MM.1S (cell line): ENCODE measurements at places on chromosomes 5 and 9.
A peak's percentile ranks its signal among the peaks of the same experiment; 100 is the strongest.

- no peak for DNase-seq
These were observed 66.4 kb upstream of the TLE1 start for GRCh38 chr9:81755721-81756120.

- peak; percentile 79 for DNase-seq
These were observed 16.5 kb upstream of the PRSS3 start for GRCh38 chr9:33778700-33779351.

DNA sequence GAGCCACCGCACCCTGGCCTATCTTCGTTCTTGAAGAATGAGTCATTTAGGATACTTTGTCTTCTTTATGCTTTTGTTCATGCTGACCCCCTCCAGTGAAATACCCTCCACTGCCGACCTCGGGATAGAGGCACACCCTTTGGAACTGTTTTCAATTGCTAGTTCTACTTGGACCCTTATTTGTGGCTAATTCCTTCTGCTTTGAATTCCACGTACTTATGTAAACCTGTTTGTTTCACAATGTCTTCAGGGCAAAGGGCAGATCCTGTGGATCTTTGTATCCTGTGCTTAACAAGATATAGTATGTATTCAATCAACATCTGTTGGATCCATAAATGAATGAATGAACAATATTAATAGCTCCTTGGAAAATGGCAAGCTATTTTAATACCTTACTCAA is 19.6 kb upstream of the AOPEP start:
- no peak for DNase-seq

- DNase-seq, result no peak
These were observed 451.7 kb upstream of the DAP start for GRCh38 chr5:11212706-11213105.

DNA sequence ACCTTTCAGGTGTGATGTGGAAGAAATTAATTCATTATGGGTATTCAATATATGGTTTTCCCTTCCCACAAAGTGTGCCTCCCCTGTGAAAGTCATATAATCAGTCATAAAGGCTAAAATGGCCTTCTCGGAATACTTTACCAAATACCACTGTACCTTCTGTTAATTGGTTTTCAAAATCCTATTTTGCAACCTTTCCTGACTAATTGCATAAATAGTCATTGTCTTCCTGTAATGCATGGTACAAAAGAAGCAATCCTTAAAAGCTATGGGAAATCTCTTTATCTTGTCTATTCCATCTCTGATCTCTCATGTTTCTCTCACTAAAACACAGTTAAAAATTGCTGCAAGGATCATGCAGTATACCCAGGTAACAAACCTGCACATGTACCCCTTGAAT is 44.3 kb upstream of the UGCG start:
- DNase-seq, result no peak

GRCh38 chr9:83623679-83624076 is 735 bp downstream of the IDNK start:
- DNase-seq, result peak; percentile 63

DNA sequence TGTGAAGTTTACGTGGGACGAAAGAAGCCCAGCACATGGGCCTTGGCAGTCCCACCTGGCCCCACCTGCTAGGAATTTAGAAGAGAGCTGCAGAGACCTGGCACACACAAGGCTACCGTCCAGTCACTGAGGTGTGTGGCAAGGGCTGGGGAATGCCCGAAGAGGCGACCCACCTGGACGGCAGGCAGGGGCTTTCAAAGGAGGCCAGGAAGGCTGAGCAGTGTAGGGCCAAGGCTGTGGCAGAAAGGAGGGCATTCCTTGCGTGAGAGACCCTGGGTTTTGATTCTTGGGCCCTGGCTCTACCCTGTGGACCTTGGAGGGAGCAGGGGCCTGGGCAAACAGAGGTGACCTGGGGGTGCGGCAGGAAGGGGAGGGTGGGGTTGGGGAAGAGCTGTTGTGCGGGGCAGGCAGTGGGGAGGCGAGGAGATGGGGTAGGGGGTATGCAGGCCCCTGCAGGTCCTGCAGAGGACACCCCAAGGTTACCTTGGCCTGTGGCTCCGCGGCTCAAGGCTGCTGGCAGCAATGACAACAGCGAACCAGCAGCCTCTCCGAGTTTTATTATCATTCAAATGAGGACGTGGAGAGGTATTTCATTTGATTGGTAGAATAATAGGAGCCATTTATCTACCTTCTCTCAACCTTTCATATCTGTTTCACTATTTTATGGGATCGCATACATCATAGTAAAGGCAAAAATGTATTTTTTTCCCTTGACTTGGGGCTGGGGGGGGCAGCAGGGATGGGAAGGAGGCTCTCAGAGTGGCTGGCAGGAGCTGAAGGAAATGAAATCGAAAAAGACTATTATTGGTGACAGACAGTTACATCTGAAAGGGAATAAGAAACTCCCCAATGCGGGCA is 24.8 kb downstream of the TSPAN17 start:
- DNase-seq, result no peak

DNA sequence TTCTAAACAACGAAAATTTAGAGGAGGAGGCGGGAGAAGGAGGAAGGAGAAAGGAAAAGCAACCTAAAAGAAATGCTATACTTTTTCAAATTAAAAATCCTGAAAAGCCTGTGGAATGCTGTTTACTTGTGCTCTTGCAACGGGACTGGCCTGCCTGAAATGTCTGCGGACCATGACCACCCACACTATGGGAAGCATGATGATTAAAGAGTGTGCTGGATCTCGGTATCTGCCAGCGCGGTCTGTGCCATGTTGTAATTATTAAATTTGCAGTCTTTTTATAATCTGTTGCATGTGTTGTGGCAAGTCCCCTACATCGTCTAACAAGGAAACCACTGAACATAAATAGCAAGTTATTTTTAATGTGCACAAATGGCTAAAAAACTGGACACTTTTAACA is 111.4 kb downstream of the FANCC start:
- DNase-seq, result no peak

DNA sequence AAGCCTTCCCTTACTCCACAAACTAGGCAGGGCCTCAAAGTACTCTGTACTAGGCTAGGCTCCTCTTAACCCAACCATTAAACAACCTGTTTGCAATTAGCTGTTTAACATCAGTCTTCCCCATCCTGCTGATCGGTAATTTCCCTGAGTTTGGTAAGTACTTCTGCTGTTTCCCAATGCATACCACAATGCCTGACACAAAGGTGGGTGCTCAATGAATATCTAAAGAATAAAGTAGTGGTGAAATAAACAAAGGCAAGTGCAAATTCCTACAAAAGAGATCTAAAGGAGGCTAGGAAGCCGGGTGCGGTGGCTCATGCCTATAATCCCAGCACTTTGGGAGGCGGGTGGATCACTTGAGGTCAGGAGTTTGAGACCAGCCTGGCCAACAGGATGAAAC is 25.0 kb downstream of the FBXW2 start:
- no peak for DNase-seq

- peak; percentile 76 for DNase-seq
These were observed 13.6 kb upstream of the GM2A start for GRCh38 chr5:151239237-151239861.

- no peak for DNase-seq
These were observed 59.8 kb upstream of the ADAMTS2 start for GRCh38 chr5:179405054-179405416.

DNA sequence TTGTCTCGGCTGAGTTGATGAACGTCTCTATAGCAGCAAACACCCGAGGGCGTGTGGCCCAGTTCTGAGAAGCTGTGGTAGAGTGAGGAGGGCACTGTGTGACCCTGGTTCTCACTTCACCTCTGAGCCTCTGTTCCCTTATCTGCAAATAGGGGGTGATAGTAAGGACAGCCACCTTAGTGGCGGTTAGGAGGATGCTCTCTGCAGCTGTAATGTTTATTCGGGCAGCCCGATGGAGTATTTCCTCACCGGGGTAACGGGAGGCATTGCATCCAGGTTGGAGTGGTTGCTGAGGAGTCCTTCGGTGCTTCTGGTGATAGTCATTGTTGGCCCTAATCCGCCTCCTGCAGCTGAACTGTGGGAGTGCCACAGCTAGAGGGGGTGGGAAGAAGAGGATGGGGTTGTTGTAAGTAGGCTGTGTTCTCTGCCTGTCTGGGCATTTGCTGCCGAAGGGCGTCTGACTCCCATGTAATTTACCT is 13.9 kb downstream of the PRRC2B start:
- DNase-seq, result no peak

DNA sequence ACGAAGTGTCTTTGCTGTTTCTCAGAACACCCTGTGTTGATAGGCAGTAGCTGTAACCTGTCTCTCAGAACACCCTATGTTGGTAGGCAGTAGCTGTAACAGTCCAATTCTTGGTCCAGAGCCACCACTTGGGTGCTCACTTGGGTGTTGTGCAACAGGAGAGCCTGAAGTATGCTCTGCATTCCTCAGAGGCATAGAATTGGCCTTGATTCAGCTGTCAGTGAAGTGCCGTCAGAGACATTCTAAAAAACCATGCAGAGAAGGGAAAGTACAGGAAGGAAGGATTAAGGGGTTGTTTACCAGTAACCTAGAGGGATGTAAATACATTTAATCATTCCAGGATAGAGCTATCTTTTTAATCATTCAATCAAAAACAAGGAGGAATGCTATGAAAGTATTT is 231.2 kb downstream of the ARRDC3 start:
- no peak for DNase-seq

DNA sequence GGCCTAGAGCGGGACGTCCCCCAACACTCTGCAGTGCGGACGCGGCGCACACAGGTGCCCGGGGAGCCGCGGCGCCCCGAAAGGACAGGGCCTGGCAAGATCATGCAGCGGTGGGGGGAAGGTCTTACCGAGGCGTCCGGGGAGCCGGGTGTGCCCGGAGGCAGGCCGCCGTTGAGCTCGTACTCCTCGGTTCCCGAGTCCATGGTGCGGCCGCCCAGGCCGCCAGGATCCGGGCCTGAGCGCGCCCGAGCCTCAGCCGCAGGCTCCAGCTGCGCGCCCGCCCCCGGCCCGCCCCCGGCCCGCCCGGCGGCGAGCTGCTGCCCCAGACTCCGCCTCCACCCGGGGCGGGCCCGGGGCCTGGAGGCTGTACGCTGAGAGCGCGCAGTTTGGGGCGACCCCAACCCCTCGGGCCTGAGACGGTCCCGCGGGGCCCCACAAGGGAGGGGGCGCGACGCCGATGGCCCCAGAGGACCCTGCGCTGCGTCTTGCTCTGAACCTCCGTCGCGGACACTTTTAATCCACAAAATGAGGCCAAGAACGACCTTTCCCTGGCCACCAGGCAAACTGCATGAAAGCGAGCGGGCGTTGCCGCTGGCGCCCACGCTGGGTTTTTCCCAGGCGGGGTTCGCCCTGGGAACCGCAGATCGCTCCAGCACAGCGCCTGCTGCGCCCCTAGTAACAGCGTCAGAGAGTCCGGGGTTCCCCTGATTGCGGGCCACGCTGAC is at the start of gene NINJ1:
TSS of gene NINJ1 (minus strand) at position 237 of the 725 bp plus-strand sequence. CDS start at position 203, 34 bp downstream.
- DNase-seq, result peak; percentile 82

DNA sequence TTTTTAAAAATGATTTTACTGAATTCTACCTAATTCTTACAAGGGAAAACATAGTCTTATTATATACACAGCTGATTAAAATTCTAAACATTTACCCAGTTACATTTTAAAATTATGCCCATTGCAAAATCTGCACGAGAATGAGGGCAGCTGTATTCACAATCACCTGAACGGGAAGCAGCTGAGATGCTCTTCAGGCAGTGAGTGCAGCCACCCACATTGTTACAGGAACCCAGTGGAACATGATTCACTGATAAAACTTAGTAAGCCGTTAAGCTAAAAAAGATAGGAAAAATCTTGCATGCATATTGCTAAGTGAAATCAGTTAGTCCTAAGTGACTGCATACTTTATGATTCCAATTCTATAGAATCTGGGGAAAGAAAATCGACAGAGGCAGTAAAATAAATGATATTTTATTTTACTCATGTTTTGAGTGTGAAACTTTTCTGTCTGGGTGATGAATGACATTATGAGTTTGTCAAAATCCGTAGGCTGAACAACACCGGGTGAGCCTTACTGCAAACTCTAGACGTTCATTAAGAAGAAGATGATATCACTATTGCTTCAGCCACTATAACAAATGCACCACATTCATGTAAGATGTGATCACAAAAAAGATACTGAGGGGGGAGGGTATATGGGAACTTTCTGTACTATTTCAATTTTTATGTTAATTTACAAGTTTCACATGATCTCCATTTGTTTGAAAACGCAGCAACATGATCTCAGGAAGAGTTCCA is 39.1 kb upstream of the FLT4 start:
- no peak for DNase-seq

DNA sequence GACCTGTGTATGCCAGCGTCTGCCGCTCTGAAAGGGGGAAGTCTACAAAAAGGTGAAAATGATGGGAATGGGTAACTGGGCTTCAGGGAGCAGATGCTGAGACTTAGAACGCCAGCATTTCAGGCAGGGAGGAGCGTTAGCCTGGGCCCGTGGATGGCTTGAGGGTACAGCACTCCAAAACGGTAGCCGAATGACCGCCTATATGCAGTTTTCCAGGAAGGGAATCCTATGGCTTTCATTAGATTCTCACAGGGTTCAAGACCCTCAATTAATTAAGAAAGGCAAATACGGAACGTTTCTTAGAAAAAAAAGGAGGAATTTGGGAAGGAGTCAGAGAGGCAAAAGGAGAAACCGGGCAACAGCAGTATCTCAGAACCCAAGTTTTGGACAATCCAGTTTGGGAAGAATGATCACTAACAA is 639 bp downstream of the AMACR start:
- no peak for DNase-seq
